ENCODE measurements at places on chromosomes 1 and 21.

- no peak for DNase-seq
These were observed 143.7 kb upstream of the CSF3R start for GRCh38 chr1:36626435-36626834.

- DNase-seq, result no peak
These were observed 10.8 kb upstream of the PLEKHG5 start for GRCh38 chr1:6502000-6502891.

GRCh38 chr1:41766546-41766945 is 152.2 kb downstream of the HIVEP3 start:
- no peak for DNase-seq

DNA sequence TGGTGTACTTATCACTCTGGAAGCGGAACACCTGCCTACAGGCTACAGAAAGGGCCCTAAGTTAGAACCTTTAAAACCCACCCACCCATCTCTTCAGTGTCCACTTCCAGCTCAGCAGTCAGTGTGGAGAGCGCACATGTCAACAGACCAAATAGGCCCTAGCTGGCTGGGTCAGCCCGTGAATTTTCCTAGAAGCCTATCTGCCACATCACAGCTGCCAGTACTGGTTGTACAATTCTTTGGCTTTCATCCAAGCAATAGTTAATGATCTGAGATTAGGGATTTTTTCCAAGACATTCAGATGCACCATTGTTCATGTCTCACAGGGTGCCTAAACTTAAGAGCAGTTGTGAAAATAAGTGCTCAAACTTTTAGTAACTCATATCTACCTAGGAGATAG is 197.1 kb downstream of the KCNK2 start:
- DNase-seq, result no peak

DNA sequence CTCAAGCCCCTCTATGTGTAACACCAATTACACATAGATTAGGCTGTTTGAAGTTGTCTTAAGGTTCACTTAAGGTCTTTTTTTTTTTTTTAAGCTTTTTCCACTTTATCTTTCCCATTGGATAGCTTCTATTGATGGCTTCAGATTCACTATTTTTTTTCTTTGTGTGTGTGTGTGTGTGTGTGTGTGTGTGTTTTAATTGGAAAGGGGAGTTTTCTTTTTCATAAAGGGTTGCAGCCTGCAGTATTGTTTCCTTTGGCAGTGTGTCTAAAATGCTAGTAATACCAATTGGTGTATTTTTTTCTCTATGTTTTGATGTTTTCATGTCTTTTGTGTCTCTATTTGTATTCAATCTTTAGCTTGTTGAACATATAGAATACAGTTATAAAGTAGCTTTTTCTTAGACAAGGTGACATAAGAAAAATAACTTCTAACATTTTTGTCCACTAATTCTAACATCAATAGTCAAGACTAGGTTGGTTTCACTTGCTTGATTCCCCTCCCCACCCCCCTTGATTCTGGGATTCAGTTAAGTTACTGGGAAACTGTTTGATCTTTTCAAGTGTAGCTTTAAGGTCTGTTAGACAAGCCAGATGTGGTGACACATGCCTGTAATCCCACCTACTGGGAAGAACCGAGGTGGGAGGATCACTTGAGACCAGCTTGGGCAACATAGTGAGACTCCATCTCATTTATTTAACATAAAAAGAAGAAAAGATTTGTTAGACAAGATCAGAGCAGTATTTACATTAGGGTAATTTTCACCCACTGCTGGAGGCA is 21.4 kb downstream of the PRRC2C start:
- no peak for DNase-seq

- DNase-seq, result no peak
These were observed 11.3 kb downstream of the SLC22A15 start for GRCh38 chr1:115987623-115988022.

DNA sequence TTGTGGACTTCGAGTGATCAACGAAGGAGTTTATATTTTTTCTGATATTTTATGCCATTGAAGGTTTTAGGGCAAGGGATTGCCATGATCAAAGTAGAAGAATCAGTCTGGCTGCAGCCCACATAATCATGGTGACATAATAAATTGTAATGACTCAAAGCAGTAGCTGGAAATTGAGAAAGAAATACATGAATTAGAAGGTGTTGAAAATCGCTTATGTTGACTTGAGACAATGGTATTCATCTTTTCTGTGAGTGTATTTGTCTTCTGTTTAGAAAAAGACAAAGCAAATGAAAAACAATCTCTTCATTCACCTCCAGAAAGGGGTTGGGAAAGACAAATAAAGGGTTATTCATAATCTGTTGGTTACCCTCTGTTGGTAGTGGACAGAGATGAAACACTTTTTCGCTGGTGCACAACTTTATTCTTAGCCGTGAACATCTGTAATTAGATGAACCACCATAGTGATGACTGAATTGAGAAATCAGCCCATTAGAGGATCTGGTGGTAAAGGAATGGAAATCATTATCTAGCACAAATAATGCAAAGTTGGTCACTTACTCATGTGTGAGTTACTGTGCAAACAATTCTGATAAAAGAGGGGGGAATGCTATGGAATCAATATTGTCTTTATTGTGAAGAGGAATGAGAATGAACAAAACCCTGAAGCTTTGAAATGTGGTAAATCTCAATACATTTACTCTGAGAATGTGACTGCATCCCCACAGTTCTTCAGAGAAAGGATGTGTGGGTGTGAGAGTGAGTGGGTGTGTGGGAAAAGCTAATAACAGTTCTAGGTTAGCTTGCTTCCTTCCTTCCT is 121.8 kb downstream of the NTNG1 start:
- DNase-seq, result no peak

DNA sequence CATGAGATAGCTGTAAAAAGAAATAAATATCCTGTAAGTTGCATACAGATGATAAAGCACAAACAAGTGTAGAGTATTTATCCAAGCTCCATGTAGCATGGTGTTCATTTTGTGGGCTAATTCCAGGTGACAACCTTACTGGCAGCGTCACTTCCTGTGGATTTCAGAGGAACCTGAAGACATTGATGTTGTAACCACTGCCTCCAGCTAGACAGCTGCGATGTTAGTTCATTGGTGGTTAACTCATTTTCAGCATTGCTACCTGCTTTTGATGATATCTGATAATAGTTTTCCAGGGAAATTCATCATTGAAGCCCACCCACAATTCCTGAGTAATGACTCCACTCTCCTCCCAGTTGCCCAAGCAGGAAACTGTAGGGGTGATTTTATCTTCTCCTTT is 3.0 kb downstream of the HSD3B1 start:
- no peak for DNase-seq

GRCh38 chr1:46171351-46171750 is 3.5 kb upstream of the TSPAN1 start:
- DNase-seq, result no peak

DNA sequence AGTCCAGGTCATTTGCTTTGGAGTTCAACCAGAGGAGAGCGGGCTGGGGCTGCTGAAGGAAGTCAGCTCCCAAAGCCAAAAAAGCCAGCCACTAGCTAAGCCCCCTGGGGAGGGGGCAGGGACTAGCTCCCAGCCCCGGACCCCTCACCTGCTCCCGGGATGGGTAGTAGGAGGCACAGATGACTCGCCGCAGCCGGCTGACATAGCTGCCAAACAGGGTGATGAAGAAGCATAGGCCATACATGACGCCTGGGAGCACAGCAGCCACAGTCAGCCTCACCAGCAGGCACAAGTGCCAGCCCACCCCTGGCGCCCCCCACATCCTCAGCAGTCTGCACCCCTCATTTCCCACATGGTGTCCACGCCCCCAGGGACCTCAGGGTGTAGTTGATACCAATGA is 7.4 kb downstream of the DCST2 start:
- no peak for DNase-seq

GRCh38 chr1:234361102-234361603 is 12.1 kb upstream of the COA6 start:
- DNase-seq, result no peak
